Stimulated activated CD8-positive, alpha-beta memory T cell treated with anti-CD3 and anti-CD28 coated beads, Interleukin-15, amount 100 ng/mL, for 24 hours (primary cell): ENCODE measurements at places on chromosomes 1 and 21.

- DNase-seq = no peak
Measured at GRCh38 chr1:64171797-64172281, 31.6 kb upstream of the UBE2U start.

DNA sequence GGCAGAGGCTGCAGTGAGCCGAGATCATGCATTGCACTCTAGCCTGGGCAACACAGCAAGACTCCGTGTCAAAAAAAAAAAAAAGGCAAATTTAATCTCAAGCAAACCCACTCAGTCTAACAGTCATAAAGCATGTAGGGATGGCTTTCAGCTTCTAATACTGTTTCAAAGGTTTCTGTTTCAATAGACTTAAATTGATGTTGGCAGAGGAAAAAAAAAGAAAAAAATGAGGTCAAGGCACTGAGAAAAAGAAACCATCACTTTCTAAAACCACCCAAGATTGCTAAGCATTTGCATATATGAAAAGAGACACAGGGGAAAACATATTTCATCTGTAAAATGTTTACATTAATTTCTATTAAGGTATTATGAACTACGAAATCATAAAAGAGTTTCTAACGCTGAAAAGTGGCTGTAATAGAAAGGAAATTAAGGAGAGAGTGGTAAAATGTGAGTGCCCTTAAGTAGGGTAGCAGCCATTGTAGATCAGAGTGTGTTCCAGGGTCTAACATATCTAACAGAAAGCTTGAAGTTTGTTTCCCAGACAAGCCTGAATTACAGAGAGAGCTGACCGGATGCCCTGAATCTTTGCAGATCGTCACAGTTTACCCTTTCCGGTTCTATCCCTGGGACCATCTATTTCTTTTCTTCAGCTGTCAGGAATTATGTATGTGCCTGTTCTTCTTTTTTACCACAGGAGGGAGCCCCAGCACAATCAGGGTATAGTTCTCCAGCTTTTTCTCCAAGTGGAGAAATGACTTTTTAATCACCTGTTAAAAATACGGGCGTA is 70.0 kb downstream of the PLD5 start:
- no peak for DNase-seq

GRCh38 chr1:183366116-183366515 is 52.1 kb downstream of the NMNAT2 start:
- no peak for DNase-seq

DNA sequence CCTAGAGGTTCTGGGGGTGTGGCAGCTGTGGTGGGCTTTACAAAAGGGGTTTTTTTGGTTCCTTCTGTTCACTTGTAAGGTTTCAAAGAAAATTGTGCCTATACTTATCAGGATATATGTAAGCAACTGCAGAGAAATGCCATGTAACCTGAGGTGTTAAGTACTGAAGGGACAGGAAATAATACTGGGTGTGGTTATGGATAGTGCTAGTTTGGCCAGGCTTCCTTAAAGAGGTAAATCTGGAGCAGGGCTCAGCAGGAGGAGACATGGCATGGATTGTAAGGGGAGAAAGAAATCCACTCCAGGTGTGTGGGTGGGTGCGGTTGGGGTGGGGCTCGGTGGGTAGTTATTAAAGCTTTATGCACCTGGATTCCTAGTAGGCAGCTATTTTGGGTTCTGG is 28.3 kb downstream of the KIRREL1 start:
- DNase-seq = no peak

- no peak for DNase-seq
Measured at GRCh38 chr1:54017979-54018378, at the start of gene LDLRAD1. TSS of gene LDLRAD1 (minus strand) at chr1:54018186. CDS start at chr1:54018112, 74 bp downstream.

- DNase-seq = no peak
Measured at GRCh38 chr1:167440345-167440744, 78.0 kb downstream of the CD247 start.

DNA sequence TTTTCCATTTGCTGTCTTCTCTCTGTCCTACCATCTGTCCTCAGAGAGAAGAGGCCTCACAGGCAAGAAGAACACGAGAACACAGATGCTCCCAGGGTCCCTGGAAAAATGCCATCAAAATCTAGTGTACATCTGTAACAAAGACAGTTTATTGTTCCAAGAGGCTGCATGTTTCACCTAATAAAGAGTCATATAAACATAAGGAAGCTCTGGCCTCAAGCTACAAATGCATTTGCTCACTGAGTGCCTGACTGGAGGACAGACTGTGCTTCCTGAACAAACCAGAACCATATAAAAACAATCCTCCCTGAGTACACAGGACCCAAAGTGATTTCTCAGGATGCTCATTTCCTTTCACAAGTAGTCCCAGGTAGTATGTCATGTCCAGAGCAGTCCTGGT is 76.3 kb upstream of the SLC44A3 start:
- no peak for DNase-seq
